ENCODE measurements at places on chromosomes 5 and 9. TPM values are rescaled to one million over a fixed set of nuclear protein-coding genes. Genes with fewer than 3 reads are reported as not detected.

DNA sequence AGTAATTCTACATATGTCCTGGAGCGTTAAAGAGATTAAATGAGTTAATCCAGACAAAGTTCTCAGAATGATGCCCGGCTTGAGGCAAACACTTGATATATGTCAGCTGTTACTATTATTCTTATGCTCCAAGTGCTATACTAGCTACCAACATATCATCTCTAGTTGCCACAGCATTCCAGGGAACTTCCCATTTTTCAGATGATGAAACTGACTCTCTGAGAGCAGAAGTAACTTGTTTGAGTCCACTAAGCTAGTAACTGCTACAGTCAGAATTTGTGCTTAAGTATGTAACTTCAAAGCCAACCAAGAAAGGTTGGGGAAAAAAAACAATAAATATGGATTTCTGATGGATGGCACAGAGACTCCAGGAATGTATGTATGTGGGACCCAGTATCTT, 98.1 kb downstream of the CDK5RAP2 start:
- DNase-seq = no peak

GRCh38 chr9:137482094-137482781, 23.1 kb upstream of the NSMF start:
- peak; percentile 74 for DNase-seq

GRCh38 chr5:168472329-168472728, 13.9 kb upstream of the RARS1 start:
- DNase-seq = peak; percentile 97

- DNase-seq = peak; percentile 59
These were observed 27.9 kb downstream of the TRIO start for GRCh38 chr5:14171046-14171445.

- peak; percentile 76 for DNase-seq
These were observed 9.1 kb downstream of the GFPT2 start for GRCh38 chr5:180343831-180344695.

DNA sequence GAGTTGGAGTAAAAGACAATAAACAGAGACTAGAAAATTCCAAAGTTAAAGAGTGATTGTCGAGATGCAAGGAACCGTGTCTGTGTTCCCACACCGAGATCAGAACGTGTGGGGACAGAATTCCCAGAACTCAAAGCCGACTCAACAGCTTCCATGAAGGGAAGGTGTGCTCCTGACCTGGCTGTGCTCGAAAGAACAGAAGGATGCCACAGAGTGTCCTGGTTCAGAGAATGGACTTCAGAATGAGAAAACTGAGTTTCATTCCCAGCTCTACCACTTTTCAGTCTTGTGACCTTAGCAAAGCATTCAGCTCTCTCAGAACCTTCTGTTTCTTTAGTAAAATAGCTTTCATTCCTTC, 420.0 kb upstream of the SLC30A5 start:
- DNase-seq = no peak

GRCh38 chr5:153678617-153679329, 188.3 kb downstream of the GRIA1 start:
- no peak for DNase-seq

SEMA6A gene
- total RNA-seq = 0.26 TPM

DNA sequence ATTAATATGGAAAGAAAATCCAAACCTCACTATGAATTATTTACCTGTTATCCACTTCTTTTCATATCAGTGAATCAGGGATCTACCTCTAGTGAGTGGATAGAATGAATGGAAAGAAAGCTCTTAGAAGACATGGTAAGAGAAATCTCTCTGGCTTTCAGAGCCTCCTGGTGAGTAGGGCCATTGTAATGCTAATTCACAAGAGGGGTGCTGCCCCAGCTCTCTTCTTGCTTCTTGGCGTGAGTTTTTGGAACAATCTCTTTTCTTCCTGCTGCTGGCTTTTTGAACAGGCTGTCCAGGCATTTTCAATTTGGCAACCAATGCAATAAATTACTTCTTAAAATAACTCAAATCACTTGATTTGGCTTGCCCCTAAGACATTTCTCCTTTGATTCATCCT, 49.9 kb upstream of the KCNN2 start:
- no peak for DNase-seq

- DNase-seq = no peak
These were observed 44.0 kb downstream of the GALNT10 start for GRCh38 chr5:154234551-154234950.

GRCh38 chr5:90873033-90873517, 314.5 kb downstream of the ADGRV1 start:
- no peak for DNase-seq

SVEP1 gene
- 76.3 TPM for total RNA-seq

GRCh38 chr5:109707531-109707930, 17.8 kb downstream of the MAN2A1 start:
- no peak for DNase-seq

DNA sequence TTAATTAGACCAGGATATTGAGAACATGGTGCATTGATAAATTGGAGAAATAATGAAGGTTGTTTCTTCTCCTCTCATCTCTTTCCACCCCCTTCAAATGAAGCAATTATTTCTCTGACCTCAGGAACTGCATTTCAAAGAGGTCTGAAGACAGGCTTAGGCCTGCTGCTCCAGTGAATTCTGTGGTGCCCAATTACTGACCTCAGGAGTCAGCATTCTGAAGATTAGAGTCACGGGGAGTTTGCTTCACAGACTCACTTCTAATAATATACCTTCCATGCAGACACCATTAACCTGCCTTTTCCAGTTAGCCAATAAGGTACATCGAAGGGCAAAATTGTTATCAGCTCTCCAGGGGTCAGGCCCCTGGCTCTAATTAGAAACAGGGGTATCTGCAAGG, 270.9 kb downstream of the GAS1 start:
- no peak for DNase-seq

- DNase-seq = no peak
These were observed 116.0 kb downstream of the TENT4A start for GRCh38 chr5:6829150-6829784.

GRCh38 chr9:21591221-21592062, 109.3 kb upstream of the IFNE start:
- DNase-seq = peak; percentile 100

DNA sequence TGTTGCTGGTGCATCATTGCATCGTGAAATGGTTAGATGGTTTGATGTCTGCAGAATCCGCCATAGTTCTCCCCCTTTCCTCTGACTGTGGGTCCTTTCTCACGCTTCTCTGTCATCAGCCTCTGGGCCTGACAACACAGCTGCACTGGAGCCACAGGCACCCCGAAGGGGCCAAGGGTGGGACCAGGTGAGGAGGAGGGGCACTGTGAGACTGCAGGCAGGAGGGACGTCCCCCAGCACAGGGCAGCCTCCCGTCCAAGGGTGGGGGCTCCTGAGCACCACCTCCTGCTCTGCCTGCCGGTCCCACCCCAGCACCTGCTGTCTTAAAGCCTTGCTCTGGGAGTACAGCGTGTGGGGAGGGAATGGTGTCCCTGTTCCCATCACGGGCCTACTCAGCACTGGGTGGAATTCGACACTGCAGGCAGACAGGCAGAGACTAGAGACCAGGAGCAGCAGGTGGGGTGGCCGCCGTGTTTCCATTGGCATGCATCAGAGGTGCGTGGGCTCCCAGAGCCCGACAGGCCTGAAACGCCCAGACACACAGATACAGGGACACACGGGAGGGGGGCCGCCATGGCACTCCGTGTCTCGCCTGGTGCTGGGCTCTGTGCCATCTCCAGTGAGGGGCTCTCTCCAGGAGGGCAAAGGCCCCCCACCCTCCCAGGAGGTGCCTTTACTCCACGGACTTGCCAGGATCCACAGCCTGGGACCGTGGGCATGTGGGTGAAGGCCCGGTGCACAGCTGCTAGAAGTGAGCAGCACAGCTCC, 15.0 kb downstream of the CACNA1B start:
- no peak for DNase-seq

SCGB3A2 gene
- total RNA-seq = not detected

GRCh38 chr5:1564182-1564748, 40.5 kb upstream of the LPCAT1 start:
- peak; percentile 72 for DNase-seq
